ENCODE measurements at places on chromosomes 5 and 9.

GRCh38 chr5:13932011-13932410, 12.5 kb downstream of the DNAH5 start:
- no peak for DNase-seq

- no peak for DNase-seq
Measured at GRCh38 chr9:104304925-104305324, 199.1 kb upstream of the OR13F1 start.

DNA sequence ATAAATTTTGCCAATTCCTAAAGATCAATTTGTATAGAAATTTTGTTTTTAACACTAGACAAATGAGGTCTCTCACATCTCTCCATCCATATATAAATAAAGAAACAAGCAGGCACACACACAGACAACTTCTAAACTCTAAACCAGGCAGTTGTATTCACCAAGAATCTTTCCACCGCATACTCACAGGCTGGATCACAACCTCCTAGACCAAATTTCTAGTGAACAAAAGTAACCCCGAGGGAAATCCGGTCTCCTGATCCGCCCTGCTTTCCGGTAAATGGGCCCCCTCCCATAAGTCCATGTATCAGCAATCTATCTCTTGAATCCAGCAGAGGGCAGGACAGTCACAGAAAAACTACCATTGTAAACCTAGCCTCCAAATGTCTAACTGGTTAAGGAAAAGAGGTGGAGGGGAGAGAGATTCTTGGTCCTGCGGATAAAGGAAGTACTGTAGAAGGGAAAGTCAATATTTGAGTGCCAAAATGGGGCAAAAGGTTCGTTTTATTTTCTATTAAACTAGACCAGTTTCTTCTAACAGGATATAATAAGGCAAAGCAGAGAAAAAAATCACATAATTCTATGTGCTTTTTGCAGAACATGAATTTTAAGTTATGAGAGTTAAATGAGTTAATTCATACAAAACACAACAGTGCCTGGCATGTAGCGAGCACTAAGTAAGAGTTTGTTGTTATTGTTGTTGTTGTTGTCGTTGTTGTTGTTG, 4.8 kb upstream of the SMU1 start:
- peak; percentile 88 for DNase-seq

DNA sequence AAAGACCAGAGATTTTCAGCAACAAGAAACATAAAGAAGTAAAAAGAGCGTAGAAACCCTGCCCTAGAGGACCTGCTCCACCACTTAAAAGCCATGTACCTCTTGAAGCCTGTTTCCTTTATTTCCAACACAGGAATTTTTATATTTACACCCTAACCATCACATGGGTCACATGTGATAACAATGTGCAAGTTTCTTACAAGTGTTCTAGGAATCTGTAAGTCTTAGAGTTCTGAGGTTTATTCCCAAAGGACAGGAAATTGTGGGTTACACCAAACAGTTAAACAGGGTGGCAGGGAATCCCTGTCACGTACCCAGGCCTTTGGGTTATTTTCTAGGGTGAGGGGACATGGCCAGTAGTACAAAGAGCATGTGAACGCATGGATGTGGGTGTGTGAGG, 108.6 kb upstream of the CCDC152 start:
- no peak for DNase-seq

GRCh38 chr5:83595217-83595616, 123.7 kb downstream of the VCAN start:
- no peak for DNase-seq

GRCh38 chr5:133205649-133206048, 153.8 kb downstream of the HSPA4 start:
- DNase-seq = no peak

DNA sequence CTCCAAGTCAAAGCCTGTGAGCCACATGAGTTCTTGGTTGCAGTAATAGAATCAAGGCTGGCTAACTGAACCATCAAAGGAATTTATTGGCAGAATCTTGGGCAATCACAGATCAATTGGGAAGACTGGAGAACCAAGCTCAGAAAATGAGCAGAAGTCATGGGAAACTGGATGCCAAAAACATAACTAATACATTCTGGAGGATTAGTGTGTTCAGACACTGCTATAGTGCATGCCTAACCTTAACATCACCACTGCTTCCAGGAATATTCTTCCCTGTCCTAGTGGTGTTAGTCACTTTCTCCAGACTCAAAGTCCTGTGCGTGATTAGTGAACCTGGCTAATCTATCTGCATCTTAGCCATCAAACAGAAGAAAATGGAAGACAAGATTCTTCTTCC, 843.7 kb downstream of the EFNA5 start:
- peak; percentile 78 for DNase-seq

GRCh38 chr5:82164176-82164976, 113.8 kb downstream of the RPS23 start:
- DNase-seq = peak; percentile 86

GRCh38 chr9:37862530-37862929, 41.4 kb downstream of the SLC25A51 start:
- no peak for DNase-seq

- DNase-seq = no peak
Measured at GRCh38 chr5:96124589-96124988, 162.9 kb upstream of the ELL2 start.

DNA sequence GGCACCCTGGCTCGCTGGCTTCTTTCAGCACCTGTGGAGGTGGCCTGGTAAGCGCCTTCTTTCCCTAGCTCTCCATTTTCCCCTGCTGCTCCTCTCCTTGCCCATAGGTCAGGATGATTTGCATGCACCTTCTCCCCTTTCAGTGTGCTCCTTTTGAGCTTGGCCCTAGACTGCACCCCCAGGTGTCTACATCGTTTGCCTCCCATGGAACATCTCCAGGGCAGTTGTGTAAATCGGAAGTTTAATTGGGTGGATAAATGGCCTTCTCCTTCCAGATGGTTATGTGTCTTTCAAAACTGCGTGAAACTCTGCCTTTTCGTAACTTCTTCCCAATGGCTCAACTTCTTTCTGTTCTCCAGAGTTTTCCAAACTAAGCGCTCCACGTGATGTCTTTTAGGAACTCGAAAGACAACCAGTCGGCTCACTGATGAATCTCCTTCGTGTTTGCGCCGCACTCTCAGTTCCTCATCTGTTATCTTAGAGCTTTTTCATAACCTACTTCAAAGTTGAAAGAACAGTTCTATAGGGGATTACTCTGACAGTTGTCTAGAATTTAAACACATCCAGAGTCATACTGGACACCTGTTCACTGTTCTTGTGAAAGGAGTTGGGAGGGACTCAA, 1.7 kb downstream of the ADAMTS19 start:
- no peak for DNase-seq

DNA sequence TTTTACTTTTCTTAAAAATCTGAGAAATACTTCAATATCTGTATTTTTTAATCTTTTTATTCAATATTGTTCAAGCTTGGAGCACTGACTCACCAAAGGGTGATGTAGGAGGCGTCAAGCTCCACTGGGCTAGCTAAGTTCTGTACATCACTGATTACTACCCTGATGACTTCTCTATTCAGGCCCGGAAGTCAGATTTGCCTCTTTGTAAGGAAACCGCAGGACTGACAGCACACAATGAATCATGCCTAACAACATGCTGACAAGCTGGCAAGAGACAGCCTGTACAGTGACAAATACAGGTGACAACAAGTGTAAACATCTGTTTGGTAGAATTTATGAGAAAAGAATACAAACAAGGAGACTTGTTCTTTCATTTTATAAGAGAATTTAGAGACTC, 627.9 kb upstream of the RORB start:
- DNase-seq = peak; percentile 6

DNA sequence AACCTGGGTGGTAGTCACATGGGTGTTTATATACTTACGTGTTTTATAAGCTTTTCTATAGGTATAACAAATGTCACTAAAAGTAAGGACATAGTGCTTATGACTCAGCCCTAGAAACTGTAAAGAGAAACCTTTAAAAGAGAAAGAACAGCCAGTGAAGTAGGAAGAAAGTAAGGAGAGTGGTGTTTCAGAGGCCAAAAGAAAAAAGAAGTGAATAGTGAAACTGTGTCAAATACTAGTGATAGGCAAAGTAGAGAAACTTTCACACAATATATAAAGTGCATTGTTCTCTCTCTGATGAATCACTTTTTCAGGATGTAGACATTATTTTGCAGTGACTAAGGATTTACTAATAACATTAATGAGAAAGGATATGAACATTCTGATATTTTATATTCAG, 74.2 kb upstream of the SUSD1 start:
- peak; percentile 4 for DNase-seq

DNA sequence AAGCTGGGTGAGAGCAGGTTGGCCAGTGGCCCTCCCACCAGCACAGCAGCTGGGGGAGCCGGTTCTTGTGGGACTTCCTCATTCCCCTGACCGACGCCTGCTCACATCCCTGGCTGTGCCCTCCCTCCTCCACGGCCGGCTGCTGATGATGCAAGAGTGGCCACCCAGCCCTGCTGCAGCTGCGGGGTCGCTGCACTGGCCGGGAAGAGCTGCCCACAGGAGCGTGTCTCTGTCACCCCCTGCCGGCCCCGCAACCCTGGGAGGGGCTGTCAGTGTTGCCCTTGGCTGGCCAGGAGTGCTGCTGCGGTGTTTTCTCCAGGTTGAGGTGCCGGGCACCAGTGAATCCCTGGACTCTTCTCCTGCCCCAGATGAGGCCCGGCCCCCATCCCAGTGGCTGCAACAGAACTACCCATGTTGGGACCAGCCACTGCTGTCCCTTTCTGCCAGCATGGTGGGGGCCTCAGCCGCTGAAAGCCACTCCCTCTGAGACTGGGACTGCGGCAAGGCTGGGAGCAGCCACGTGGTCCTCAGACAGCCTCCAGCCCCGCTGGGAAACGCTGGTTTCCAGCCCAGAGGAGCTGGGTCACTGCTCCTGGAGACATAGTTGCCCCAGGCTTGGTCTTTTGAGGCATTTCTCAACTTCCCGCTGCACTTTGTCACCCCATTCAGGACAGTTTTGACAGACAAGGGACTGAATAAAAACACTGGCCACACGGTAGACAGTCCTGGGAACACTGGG, 739 bp downstream of the CARD9 start:
- peak; percentile 77 for DNase-seq

DNA sequence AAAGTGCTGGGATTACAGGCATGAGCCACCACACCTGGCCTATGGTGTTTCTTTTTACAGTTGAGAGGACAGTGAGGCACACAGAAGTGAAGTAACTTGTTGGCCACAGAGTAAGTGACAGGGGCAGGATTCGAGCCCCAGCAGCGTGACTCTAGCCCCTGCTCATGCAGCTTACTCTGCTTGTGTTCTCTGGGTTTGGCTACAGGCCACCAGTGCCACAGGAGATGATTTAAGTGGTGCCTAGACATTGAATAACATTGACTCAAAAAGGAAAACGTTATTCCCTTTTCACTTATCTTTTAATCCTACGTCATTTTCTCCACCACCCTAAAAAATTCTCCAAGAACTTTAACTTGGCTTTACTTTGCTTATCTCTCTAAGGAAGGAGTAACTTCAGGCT, 61.4 kb downstream of the SNX24 start:
- peak; percentile 51 for DNase-seq

GRCh38 chr9:80560976-80561375, 989.2 kb downstream of the TLE4 start:
- no peak for DNase-seq

- DNase-seq = no peak
Measured at GRCh38 chr5:40559306-40559705, 120.4 kb upstream of the PTGER4 start.

DNA sequence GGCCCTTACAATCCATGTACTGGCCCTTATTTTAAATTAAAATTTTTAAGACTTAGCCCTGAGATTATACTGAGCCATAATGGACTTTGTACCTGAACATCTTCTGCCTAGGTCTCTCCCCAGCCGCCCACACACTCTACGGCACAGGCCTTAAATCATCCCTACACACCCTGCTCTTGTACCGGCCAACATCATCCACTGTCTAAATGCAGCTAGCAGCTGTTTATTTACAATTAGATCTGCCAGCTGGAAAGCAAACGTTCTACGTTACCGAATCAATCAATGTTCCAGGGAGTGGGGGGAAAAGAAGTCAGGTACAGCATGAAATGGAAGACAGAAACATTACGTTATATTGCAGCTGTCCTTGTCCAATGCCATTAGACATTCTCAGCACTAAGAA, 88.4 kb upstream of the GRAMD2B start:
- DNase-seq = no peak

GRCh38 chr9:137492464-137493363, 33.6 kb upstream of the NSMF start:
- no peak for DNase-seq

- DNase-seq = no peak
Measured at GRCh38 chr5:178331491-178331996, 98.9 kb upstream of the PHYKPL start.

DNA sequence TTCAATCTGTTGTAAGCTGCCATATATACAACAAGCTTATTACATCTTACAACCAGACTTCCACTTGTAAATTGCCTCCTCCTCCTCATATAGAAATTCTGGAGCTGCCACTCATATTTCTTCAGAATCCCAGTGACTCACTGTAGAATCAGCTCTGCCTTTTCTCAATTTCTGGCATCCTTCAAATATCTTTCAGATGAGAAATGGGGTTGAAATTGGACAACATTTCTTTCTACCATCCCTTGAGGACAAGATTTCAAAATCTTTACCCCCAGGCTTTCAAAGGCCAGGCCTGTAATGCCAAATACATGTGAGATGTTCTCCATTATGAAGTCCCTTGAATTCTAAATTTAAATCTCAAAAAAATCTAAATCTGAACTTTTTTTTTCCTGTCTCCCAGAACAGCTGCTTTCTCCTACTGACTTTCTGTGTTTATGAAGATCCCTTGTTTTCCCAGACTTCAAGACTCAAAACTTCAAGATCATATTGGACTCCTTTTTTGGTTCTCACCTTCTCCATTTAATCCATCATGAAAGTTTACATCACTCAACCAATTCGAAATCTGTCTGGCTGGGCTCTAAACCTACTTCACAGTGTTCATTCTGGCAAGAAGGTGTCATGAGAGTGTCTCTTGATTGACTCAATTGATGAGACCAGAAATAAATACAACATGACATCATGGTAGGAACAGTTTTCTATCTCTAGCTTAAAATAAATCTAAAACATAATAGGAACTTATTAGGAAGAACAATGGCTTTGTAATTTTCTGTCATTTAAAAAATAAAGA, 109.8 kb downstream of the HMHB1 start:
- peak; percentile 98 for DNase-seq

- DNase-seq = no peak
Measured at GRCh38 chr9:35552376-35552775, 52.7 kb upstream of the TESK1 start.

GRCh38 chr9:134724202-134724911, 82.8 kb downstream of the COL5A1 start:
- DNase-seq = no peak

GRCh38 chr5:74082512-74083055, 456.6 kb downstream of the ARHGEF28 start:
- DNase-seq = no peak

- DNase-seq = no peak
Measured at GRCh38 chr9:406886-407654, 192.4 kb downstream of the DOCK8 start.

GRCh38 chr9:137064027-137064879, 6.1 kb downstream of the SAPCD2 start:
- peak; percentile 38 for DNase-seq

GRCh38 chr9:93860694-93861658, 94.2 kb downstream of the BARX1 start:
- DNase-seq = no peak
